CD4-positive, alpha-beta memory T cell (primary cell): ENCODE measurements at places on chromosomes 1 and 21.

DNA sequence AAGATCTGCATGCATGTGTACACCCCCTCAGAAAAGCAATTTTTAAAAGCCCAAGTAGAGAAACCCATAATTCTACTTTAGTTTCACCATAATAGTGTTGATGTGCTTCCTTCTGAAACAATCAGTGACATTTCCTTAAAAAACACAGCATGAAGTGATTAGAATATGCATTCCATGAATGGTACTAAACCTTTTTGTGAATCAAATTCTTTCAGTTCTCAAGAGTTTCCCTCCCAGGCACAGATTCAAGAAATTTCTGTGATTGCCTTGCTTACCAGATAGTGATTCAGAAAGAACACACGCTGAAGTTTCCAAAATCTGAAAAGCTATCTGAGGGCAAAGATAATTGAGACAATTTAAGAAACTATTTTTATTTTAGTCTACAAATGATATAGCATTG is 136.4 kb upstream of the ADGRL2 start:
- no peak for DNase-seq

GRCh38 chr1:36773827-36774541 is 260.3 kb downstream of the GRIK3 start:
- no peak for DNase-seq

- no peak for DNase-seq
Measured at GRCh38 chr1:210239349-210240111, 6.9 kb downstream of the SERTAD4 start.

DNA sequence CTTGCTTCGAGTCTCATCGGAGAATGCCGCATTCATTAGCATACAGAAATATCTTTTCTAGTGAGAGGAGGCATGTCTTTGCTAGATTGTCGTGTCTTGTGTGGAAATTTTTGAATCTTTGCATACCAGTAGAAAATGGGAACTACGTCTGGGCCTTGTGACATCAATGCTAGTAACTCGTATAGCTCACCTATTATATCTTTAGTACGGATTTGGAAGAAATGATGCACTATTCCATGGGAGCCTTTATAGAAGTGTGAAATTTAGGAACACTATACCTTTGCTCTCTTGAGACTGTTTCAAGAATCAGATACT is 835 bp downstream of the UHMK1 start:
- no peak for DNase-seq

- no peak for DNase-seq
Measured at GRCh38 chr21:17428484-17428869, 84.4 kb upstream of the CXADR start.

DNA sequence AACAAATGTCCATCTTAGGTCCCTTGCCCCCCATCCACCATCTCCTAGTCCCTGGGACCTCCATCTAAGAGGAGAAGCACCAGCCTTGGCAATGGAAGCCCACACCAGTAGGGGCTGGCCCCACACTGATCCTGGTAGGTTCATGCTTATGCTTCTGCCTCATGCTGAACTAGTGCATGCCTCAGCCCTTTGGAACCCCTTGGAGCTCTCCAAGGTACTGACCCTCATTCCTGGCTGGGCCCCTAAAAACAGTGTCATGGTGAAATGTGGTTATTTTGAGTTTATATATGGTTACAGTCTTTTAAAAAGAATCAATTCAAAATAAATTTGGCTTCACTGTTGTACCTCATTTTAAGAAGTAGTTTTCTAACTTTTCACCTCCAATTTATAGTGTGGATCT is 108.3 kb downstream of the HIVEP3 start:
- peak; percentile 46 for DNase-seq

DNA sequence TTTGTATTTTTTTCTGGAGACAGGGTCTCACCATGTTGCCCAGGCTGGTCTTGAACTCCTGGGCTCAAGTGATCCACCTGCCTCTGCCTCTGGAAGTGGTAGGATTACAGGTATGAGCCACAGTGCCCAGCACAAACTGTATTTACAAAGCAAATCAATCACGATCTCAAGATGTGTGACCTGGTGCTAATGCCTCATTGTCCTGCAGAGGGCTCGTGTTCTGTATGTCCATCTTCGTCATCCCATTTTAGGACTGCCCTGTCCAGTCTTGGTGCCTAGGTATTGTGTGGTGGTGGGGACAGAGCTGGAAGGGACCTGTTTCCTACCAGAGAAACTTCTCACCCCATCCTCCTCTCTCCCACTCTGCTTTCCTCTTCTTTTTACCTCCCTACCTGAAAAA is 20.2 kb downstream of the PROK1 start:
- no peak for DNase-seq

DNA sequence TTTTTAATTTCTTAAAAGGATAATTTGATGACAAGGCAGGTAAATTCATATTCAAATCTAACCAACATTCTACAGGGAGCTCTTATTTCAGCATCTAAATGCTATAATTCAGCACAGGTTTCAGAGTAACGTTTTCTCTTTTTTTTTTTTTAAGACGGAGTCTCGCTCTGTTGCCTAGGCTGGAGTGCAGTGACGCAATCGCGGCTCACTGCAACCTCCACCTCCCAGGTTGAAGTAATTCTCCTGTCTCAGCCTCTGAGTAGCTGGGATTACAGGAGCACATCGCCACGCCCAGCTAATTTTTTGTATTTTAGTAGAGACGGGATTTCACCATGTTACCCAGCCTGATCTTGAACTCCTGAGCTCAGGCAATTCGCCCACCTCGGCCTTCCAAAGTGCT is 66.5 kb downstream of the EIF4G3 start:
- DNase-seq, result no peak

DNA sequence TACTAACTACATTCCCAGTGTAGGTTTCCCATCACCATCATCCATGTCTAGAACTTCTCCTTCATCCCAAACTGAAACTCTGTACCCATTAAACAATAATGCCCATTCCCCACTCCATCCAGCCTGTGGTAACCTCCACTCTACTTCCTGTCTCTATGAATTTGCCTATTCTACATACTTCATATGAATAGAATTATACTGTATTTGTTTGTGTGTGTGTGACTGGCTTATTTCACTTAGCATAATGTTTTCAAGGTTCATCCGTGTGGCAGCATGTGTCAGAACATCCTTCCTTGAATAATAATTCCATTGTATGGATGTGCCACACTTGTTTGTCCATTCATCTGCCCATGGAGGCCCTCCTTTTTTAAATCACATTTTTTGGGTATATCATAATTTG is 35.7 kb downstream of the ATP2B4 start:
- DNase-seq, result no peak

GRCh38 chr1:236952246-236953003 is 51.8 kb downstream of the MT1HL1 start:
- DNase-seq, result no peak

GRCh38 chr1:113217447-113218208 is 144.6 kb downstream of the LRIG2 start:
- DNase-seq, result no peak

GRCh38 chr1:110235834-110236682 is 25.9 kb downstream of the KCNC4 start:
- DNase-seq, result no peak

DNA sequence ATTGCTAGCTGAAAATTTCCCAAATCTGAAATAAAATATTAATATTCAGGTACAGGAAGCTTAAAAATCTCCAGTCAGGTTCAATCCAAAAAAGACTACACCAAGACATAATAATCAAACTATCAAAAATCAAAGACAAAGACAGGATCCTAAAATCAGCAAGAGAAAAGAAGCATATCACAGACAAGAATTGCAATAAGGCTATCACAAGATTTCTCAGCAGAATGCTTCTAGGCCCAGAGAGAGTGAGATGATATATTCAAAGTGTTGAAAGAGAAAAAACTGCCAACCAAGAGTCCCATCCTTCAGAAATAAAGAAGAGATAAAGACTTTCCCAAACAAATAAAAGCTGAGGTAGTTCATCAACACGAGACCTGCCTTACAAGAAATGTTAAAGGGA is 5.0 kb upstream of the SELP start:
- DNase-seq, result no peak

- DNase-seq, result no peak
Measured at GRCh38 chr1:53061123-53061858, 722 bp upstream of the PODN start.

GRCh38 chr1:172781513-172782140 is 122.7 kb downstream of the FASLG start:
- no peak for DNase-seq

- DNase-seq, result no peak
Measured at GRCh38 chr1:212618466-212619210, 10.1 kb downstream of the ATF3 start.

DNA sequence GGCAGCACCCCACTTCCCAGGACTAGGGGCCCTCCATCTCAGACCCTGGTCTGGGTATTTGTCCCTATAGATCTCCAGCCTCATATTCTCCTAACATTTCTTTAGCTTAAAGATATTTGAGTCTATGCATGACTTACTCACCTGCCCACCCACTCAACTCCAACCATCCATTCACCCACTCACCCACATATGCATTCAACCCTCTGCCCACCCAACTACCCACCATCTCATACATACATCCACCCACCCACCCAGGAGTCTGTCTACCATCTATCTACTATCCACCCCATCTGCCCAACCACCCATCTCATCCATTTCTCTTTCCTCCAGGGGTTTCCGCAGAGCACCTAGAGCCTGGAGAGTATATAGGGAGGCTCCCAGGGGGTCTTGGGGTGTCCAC is 42.7 kb downstream of the FAAH start:
- no peak for DNase-seq

- no peak for DNase-seq
Measured at GRCh38 chr1:86645851-86646250, 58.5 kb upstream of the SH3GLB1 start.

DNA sequence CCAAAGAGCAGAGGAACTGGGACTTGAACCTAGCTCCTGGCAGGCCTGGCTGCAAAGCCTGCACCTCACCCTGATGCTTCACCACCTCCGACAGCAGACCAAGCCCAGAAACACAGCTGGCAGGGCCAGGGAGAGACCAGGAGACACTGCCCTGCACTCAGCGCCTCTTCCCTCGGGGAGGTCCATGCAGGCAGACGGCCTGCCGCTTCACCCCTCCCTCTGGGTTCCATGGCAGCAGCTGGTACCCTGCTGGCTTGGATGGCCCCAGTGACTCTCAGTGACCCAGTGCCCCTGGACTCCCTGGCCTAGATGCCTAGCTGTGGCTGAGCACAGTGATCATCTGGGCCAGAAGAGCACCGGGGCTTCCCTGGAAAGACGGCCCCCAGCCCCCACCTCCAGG is 65.3 kb upstream of the TARDBP start:
- DNase-seq, result no peak

- DNase-seq, result no peak
Measured at GRCh38 chr21:43903451-43904091, 38.5 kb downstream of the AGPAT3 start.

GRCh38 chr1:155184351-155184811 is 10.7 kb downstream of the TRIM46 start:
- no peak for DNase-seq

GRCh38 chr21:41819856-41820281 is 53.0 kb upstream of the RIPK4 start:
- DNase-seq, result no peak

- no peak for DNase-seq
Measured at GRCh38 chr1:151267760-151268159, 13.2 kb downstream of the PSMD4 start.

DNA sequence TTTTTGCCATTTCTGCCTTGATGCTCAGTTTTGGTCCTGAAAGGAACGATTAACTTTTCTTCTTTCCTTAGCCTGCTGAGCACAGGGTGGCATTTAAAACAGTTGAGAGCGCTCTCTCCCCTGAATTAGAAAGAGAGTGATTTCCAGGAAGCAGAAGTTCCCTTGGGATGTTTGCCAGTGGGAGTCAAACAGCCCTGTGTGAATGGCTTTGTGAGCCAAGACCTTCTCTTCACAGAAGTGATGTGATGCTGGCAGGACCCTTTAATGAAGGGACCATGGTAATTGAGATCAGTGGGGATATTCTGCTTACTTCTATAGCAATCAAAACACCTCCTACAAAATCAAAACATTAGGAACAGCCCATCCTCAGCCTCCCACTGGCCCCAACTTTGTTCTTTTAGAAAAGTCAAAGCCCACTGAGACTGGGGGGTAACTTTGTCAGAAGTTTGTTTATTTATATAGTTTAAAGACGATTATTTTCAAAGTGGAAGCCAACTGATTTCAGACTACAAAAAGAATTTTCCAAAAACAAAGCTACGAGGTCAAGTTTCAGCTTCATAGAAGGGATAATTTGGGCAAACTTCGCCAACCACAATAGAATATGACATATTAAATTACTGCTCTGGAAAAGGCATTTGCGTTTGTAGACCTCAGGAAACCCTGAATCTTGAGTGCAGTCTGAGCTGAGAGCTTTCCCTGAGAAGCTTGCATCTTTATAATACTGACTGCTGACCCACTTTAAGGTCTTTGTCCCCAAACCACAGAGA is 122.7 kb downstream of the GABPA start:
- DNase-seq, result no peak

DNA sequence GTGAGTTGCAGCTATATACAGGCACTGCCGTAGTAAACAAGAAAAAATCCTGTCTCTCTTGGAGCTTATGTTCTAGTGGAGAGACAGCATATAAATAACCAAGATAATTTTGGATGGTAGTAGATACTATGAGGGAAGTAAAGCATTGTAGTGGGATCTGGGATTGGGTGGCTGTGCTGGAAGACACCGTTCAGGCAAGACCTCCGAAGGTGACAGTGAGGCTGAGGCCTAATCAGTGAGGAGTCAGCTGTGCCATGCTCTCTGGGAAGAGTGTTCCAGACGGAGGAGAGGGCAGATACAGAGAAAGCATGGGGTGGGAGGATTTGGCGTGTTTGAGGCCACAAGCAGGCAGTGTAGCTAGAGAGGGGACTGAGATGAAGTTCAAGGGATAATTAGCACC is 6.0 kb downstream of the TMEM222 start:
- DNase-seq, result no peak

DNA sequence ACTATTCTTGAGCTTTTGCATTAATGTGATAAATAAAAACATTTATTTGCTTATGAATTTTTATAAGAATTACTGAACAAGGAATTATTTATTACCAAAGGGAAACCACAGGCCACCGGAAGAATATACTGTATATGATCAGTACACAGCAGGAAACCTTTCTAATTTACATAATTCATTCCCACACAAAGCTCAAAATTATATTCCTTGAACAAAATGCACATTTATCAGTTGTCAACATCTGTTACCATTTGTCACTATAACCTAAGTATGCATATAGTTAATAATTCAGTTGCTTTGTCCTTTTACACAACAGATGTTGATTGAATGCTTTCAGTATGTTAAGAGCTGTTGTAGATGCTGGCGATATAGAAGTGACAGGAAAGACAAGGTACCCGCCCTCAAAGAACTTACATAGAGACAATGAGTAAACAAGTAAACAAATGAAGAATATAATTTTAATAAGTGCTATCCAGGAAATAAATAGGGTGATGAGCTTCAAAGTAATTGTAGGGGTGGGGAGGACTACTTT is 27.2 kb downstream of the VPS45 start:
- DNase-seq, result no peak

- DNase-seq, result no peak
Measured at GRCh38 chr1:7388141-7388487, 383.0 kb upstream of the VAMP3 start.

DNA sequence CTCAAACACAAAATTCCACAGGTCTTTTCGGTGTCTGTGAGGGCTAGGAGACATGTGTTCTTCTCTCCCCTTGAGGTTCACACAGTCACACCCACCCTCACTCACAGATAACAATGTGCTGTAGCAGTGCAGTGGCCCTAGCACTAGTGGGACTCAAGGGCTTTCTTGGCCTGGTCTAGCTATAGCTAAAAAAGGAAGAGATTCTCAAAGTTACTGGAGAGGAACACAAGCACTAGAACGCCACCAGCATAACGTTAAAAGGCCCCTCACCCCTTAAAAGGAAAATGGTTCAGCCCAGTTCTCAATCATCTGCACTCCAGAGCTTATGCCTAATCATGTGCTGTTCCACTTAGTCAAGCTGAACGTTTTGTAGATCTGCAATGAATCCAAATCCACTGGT is 39.5 kb downstream of the RGS8 start:
- DNase-seq, result no peak
